Activated CD4-positive, CD25-positive, alpha-beta regulatory T cell (primary cell): ENCODE measurements at places on chromosomes 2 and 18.
A peak's percentile ranks its signal among the peaks of the same experiment; 100 is the strongest.

DNA sequence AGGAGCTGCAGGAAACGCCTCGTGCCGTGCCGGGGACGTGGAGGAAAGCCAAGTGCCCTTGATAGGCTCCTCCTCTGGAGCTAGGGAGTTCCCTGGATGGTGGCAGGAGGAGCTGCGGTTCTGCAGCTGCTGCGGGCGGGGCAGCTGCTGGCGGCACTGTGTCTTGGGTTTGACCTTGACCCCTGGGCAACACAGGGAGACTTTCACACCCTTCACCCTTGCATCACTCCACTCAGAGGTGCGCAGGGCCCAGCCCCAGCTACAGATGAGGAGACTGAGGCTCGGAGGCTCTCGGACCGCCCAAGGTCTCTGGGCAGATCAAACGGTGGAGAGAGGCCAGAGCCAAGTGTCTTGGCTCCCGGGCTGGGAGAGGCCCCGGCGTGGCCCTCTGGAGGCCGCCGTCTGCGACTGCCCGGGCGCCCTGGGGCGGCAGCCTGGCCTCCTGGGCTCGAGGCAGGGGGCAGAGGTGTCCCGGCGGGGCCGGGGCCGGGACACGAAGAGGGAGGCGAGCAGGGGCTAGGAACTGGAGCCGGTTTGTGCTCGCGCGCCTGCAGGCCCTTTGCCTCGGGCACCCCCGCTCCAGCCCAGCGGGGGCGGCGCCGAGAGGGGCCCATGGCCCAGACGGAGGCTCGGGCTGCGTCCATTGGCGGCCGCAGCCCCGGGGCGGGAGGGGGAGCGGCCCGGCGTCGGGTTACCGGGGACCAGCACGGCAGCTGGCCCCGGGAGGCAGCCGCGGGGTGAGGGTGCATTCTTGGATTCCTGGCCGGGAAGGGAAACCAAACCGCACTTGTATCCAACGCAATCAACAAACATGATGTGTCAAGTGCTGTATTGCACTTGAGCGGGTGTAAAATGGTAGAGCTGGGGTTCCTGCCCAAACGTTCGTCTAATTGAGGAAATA is 129.6 kb upstream of the SLC1A4 start:
- no peak for DNase-seq

GRCh38 chr2:199455545-199456382 is 2.0 kb downstream of the SATB2 start:
- no peak for DNase-seq

DNA sequence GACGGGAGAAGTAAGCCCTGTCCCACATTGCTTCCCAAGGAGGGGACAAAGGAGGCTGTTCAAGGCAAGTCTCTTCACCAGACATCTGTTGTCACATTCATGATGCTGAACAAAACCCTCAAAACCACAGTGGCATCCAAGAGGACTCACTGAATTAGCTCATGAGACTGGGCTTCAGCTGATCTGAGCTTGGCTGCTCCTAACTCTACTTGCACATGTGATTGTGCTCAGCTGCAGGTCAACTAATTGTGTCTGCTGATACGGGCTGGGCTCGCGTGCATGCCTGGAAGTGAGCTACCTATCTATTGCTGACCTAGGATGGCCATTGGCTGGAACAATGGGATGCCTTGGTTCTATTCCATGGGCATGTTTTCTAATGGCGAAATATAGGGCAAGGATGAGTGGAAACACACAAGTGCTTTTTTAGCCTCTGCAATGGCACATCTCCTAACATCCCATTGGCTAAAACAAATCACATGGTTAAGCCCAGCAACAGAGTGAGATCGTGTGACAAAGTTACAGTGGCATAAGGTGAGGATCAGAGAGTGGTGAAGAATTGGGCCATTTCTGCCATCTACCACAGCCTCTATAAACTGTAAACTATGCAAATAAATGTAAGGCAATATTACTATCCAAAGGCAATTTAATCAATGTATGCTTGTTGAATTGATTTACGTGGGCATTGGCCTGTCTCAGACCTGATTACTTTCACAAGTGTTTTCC is 52.9 kb upstream of the CAPN13 start:
- DNase-seq, result no peak

- DNase-seq, result no peak
Measured at GRCh38 chr2:86466306-86466705, 25.1 kb downstream of the KDM3A start.

GRCh38 chr2:220847006-220847405 is 725.1 kb downstream of the EPHA4 start:
- no peak for DNase-seq

DNA sequence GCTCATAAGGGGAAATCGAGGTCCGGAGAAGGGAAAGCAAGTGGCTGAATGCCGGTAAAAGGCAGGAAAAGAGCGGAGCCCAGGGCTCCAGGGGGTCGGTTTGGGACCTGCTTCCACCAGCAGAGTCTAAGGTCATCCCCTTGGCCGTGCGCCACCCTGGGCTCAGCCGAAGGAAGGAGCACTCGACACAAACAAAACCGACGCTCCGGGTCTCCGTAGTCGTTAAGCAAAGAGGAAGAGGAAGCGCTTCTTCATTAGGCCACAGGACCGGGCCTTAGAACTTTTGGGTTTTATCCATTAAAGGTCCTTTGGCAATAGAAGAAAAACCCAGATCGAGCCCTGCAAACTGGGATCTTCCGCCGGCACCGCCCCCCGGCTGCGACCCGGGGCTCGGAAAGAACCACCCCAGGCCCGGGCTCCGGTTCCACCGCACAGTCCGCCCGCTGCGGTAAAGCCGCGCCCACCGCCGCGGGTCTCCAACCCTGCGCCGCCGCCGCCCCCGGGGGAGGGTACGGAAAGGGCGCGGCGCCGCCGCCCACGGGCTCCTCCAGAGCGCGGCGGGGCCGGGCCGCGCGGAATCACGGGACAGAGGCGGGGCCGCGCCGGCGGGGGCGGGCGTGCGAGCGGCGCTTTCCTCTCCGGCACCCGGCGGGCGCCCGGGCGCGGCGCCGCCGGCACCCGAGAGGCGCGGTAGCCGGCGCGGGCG is at the start of gene TTL:
Gene TTL (plus strand): TSS at position 629 of the 706 bp plus-strand sequence. CDS start 189 bp downstream, outside the sequence.
- DNase-seq, result peak; percentile 56

DNA sequence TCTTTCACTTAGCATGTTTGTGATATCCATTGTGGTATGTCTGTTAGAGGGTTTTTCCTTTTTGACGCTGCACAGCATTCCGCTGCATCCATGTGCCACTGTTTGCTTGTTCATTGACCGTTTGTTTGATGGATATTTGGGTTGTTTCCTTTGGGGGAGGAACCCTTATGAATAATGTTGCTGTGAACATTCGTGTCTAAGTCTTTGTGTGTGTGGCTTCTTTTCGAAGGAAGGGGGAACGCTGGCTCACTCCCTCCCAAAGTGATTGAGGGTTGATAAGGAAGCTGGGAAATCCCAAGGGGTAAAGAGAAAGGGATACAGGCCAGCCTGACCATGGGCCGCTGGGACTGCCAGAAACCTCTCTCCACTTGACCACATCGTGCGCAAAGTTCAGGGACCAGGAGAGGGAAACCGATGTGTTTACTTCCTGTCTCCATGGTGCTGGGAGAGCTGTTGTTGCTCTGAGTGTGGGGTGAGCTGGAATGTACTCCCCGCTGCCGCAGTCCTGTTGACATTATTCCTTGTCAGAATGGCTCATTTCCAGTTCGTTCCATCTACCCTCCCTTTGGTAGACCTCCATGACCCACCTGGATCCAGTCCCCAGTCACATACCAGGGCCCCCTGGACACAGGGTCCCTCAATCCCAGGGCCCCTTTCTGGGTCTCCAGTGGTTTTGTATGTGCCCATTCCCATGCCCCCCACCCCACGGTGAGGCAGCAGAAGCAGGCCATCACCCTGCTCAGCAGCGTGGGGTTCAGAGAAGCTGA is 39.6 kb downstream of the HS1BP3 start:
- no peak for DNase-seq

GRCh38 chr2:232207174-232207573 is 171.4 kb upstream of the ALPP start:
- DNase-seq, result no peak

DNA sequence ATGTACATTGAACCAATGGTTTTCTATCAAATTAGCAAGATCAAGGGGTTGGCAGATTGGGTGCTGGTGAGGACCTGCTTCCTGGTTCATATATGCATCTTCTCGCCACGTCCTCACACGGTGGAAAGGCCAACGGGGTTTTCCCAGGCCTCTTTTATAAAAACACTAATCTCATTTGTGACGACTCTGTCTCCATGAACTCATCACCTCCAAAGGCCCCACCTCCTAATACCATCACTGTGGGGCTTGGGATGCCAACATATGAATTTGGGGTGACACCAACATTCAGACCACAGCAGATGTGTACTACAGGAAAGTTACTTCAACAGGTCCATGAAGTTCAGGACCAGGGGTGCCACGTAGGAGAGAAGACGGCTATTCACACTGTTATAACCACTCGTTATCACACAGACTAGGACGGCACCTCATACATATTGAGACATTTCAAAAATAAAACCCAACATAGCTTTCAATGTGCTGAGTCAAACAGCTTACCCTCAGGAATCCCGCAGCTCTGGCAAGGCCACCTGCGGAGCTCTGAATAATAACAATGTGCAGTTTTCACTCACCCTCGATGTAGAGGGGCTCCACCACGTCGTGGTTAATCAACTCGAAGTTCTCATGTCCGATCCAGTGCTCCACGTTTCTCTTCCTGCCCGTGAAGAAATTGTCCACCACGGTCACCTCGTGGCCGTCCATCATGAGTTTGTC is 49.3 kb downstream of the UXS1 start:
- DNase-seq, result no peak

- no peak for DNase-seq
Measured at GRCh38 chr18:46569211-46569610, 87.8 kb downstream of the LOXHD1 start.

- DNase-seq, result no peak
Measured at GRCh38 chr2:200616656-200617055, 30.8 kb downstream of the AOX1 start.

GRCh38 chr2:66852953-66853352 is 418.0 kb downstream of the MEIS1 start:
- no peak for DNase-seq

DNA sequence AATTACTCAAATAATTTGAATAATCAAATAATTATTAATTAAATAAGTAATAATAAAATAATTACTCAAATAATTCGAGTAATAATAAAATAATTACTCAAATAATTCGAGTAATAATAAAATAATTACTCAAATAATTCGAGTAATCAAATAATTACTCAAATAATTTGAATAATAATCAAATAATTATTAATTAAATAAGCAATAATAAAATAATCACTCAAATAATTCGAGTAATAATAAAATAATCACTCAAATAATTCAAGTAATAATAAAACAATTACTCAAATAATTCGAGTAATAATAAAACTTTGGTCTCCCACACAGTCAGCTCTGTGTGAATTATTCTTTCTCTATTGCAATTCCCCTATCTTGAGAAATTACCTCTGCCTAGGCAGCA is 30.0 kb upstream of the LINC00305 start:
- no peak for DNase-seq

DNA sequence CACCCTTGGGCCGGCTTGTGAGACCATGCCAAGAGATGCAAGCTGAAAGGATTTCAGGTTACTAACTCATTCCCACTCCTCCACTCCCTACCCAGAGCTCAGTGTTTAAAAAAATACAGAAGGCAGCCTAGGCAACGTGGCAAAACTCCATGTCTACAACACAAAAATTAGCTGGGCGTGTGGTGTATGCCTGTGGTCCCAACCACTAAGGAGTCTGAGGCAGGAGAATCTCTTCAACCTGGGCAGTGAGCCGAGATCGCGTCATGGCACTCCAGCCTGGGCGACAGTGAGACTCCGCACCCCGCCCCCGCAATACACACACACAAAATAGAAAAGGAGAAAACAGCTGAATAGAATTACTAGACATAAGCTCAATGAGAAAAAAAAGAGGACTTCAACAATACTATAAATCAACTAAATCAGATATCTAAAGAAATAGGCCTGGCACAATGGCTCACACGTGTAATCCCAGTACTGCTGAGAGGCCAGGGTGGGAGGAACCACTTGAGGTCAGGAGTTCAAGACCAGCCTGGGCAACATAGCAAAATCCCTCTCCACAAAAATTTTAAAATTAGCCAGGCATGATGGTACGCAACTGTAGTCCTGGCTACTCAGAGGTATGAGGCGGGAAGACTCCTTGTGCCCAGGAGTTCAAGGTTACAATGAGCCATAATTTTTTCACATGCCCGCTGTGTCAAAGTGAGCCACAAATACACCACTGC is 10.1 kb downstream of the IWS1 start:
- no peak for DNase-seq

DNA sequence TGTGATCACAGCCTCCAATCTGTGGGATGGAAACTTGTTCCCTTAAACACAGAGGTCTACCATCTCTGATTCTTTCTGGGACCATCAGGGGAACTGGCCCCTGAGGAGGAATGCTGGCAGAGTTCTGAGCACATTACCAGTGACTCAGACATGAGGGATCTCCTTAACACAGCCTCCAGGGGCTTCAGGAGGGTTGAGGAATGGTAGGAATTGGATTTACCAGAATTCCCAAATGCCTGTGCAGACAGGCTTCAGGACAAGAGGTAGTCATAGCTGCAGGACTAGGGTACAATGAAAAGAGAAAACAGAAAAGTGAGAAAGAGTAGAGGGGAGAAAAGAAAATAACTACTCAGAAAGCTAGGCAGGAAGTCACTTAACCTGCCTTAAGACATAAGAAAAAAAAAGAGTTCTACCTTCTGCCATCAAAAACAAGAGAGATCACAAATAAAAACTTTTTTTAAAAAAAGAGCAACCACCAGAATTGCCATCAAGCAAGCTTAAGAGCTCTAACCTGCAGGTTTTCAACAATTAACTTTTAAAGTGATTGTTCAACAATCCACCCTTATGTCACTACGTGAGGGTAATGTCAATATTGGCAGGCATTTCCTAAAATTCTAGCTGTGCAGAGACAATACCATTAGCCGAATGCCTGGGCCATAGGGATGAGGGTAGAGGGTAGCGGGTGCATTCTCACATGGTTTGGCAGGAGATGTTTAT is 524.4 kb downstream of the BCL11A start:
- DNase-seq, result no peak

DNA sequence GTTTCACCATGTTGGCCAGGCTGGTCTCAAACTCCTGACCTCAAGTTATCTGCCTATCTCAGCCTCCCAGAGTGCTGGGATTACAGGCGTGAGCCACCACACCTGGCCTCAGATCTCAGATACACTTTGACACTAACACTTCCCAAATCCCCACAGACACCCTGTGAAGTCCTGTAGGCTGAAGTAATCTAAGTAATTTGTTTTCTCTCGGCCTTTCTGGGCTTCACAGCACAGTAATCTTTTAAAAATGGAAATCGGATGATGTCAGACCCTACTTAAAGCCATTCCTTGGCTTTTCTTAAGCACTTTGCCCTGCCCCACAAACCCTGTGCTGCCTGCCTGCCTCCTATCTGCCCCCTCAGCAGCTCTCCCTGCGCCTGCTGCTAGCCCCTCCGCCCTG is 16.2 kb downstream of the ATIC start:
- no peak for DNase-seq

GRCh38 chr2:1538663-1539062 is 125.4 kb downstream of the TPO start:
- DNase-seq, result no peak
